ENCODE measurements at places on chromosomes 1 and 21.

GRCh38 chr21:27513016-27513415 is 546.1 kb upstream of the ADAMTS5 start:
- no peak for DNase-seq

DNA sequence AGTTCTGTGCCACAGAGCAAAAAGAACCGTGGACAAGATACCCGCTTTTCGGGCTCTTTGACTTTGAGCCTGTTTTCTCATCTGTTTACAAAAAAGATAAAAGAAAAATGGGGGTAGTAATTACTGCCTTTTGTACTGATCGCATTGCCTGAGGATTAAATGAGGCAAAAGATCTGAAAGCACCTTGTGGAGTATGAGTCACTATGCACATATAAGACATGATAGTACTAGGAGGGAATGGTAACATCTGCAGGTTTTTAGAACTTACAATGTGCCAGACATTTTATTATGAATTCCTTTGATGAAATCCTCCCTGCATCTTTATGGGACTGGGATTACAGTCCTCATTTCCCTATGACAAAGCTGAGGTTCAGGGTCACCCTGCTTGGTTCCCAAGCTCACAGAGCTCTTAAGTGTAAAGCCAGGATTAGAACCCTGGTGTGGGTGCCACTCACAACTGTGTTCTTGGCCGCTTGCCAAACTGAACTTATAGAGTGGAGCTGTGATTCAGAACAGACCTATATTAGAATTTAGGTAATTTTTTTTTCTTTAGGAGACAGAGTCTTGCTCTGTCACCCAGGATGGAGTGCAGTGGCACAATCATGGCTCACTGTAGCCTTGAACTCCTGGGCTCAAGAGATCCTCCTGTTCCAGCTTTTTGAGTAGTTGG is 1.8 kb downstream of the DISC1 start:
- DNase-seq, result no peak

GRCh38 chr21:31772674-31773555 is 41.0 kb upstream of the SCAF4 start:
- no peak for DNase-seq

DNA sequence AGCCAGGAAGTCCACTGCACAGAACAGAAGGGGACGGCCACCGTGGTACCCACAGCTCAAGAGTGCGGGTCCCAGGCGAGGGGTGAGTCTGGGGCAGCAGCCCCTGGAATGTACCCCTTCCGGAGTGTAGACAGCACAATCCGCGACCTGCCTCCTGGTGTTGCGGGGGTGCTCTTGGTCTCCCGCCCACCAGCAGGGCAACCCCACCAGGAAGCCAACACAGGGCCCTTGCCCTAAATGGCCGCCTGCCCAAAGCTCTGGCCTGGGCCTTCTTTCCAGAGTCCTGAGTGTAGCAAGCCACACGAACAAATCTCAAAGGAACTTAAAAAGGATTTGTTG is 1.1 kb upstream of the SLC19A1 start:
- DNase-seq, result no peak

GRCh38 chr21:39885119-39885848 is 18.0 kb downstream of the PCP4 start:
- no peak for DNase-seq

- DNase-seq, result no peak
These were observed 179.2 kb downstream of the ATG4C start for GRCh38 chr1:62962901-62963776.

- no peak for DNase-seq
These were observed 381 bp upstream of the KLHL20 start for GRCh38 chr1:173714441-173714758.

GRCh38 chr1:150484431-150484830 is 2.8 kb upstream of the TARS2 start:
- DNase-seq, result no peak

Measured in stimulated activated CD8-positive, alpha-beta memory T cell treated with anti-CD3 and anti-CD28 coated beads, Interleukin-4, amount 100 ng/mL, for 4 hours (primary cell).